ENCODE measurements at places on chromosomes 16 and 17. TPM values are rescaled to one million over a fixed set of nuclear protein-coding genes. Genes with fewer than 3 reads are reported as not detected.

The FLII gene
- total RNA-seq, result 101 TPM

The CDRT15L2 gene
- not detected for total RNA-seq

The TOM1L1 gene
- 36.5 TPM for total RNA-seq

The SALL1 gene
- 30.1 TPM for total RNA-seq

The IGF2BP1 gene
- total RNA-seq, result not detected

The OR1A1 gene
- total RNA-seq, result not detected

The KRTAP16-1 gene
- total RNA-seq, result not detected

The MT1H gene
- total RNA-seq, result 1,258 TPM

- H3K4me1 ChIP-seq, result no peaks in the 10 kb centered on the region
- no peaks in the 10 kb centered on the region for H3K27me3 ChIP-seq
- no peak overlapping the region for H3K4me3 ChIP-seq
- no peak for DNase-seq
These were observed 20.6 kb downstream of the DNAAF1 start for GRCh38 chr16:84165746-84166145.

- no peak overlapping the region for H3K4me3 ChIP-seq
- H3K27me3 ChIP-seq, result no peaks in the 10 kb centered on the region
- peaks cover 46% of the 10 kb centered on the region for H3K36me3 ChIP-seq
- H3K27ac ChIP-seq, result no peak overlapping the region
- DNase-seq, result no peak
These were observed 24.4 kb downstream of the SNN start for GRCh38 chr16:11692651-11693050.

DNA sequence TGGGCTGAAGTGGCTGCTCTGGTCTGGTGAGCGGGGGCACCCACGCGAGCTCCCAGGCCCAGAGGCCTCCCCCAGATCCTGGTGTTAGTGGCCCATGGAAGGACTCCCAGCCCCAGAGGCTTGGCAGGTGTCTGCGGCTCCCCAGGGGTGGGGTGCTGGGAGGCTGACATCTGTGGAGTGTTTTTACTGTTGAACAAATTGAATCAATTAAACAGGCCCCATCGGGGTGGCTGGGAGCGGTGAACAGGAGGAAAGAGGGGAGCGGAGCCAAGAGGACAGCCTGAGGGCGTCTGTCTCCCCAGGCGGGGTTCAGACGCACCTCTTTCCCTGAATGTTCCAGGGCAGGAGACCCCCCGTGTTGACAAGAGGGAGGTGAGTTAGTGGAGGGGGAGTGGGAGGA is 29.9 kb downstream of the ACTG1 start:
- no peaks in the 10 kb centered on the region for H3K36me3 ChIP-seq
- no peak for DNase-seq
- no peak overlapping the region for H3K4me3 ChIP-seq

GRCh38 chr17:81735264-81736102 is 23.4 kb downstream of the SLC25A10 start:
- peak; percentile 86 for DNase-seq
- H3K36me3 ChIP-seq, result no peaks in the 10 kb centered on the region
- H3K27me3 ChIP-seq, result no peaks in the 10 kb centered on the region
- peak overlapping the region; percentile 54 for H3K27ac ChIP-seq
- H3K4me1 ChIP-seq, result no peaks in the 10 kb centered on the region
- no peak overlapping the region for H3K4me3 ChIP-seq

DNA sequence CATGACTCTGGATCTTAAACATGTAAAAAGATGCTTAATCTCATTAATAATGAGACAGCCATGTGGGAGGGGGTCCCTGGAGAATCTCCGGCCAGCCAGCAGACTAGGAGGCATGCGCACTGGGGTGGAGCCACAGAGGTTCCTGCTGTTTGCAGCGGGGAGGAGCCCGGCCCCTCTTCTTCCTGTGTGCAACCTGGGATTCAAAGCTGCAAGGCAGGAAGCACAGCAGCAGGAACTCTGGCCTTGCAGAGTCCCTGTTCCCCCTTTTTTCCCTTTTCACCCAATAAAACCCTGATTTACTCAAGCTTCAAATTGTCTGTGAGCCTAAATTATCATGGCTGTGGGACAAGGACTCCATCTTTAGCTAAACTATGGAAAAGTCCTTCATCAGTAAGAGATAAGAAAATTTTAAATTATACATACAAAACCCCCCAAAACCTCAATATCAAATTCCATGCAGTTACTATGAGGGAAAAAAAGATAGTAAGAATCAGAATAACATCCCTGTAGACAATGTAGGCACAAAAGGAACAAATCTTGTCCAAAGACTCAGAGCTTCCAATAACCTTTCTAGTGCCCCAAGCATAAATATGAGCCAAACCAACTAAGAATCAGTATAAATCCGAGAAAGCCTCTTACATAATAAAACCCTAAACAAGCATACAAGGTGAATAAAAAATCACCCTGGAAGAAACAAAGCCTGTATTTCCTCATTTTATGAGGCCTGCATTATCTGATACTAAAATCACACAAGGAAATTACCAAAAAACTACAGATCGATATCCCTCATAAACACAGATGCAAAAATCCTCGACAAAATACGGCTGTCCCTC is 12.1 kb downstream of the CFDP1 start:
- peak; percentile 56 for DNase-seq
- H3K27me3 ChIP-seq, result no peaks in the 10 kb centered on the region
- H3K36me3 ChIP-seq, result no peaks in the 10 kb centered on the region
- no peaks in the 10 kb centered on the region for H3K4me1 ChIP-seq
- H3K4me3 ChIP-seq, result no peak overlapping the region
- H3K27ac ChIP-seq, result no peak overlapping the region

DNA sequence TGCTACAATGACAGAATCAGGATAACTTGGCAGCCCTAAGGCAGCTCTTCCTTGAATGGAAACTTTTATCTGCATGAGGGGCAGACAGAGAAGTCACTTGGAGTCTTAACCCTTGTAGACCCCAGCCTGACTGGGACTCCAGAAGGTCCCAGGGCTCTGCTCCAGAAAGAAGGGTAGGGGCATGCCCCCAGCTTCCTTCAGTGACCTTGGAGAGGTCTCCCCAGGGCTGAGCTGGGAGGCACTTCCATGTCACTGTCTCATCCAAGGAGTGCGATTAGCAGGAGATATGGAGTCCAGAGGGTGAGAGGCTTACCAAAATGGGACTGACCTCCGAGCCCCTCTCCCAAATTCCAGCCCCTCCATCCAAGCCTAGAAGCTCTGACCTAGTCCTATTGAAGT is 3.4 kb upstream of the NLRC5 start:
- no peak overlapping the region for H3K4me3 ChIP-seq
- no peak for DNase-seq
- no peak overlapping the region for H3K27ac ChIP-seq
- H3K27me3 ChIP-seq, result no peaks in the 10 kb centered on the region
- H3K4me1 ChIP-seq, result no peaks in the 10 kb centered on the region
- no peaks in the 10 kb centered on the region for H3K36me3 ChIP-seq

DNA sequence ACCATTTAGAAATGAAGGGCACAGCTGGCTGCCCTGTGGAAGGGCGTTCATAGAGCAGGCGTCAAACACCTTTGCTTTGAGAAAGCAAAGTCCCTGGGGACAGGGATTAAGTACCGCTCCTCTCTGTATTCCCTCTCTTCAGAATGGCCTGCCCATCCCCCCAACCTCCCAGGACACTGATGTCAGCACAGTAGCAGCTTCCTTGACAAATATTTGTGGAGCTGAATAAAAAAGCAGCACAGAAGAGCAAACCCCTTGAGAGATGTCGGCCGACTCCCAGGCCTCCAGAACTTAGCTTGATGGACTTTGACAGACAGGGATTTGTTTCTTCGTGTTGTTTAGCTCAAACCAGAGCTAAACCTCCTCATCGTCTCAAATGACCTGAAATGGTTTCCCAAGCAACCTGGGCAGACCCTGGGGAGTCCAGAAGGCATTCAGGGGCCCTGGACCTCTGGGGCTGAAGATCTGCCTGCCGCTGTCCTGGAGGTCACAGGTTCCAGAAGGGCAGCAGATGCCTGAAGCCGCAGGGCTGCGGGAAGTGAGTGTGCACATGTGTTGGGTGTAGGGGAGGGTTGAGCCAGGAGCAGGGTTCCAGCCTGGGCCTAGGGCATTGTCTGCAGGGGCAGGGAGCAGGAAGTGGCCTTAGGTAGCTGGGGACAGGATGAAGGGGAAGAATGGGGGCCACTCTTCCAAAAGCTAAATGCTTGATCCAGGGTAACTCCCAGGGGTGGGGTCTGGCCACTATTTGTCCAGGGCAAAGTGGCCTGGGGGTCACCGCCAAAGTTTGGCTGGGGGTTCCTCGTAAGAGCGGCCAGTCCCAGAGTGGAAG is 42.3 kb upstream of the NKD1 start:
- no peak for DNase-seq
- no peaks in the 10 kb centered on the region for H3K36me3 ChIP-seq
- no peak overlapping the region for H3K27ac ChIP-seq

DNA sequence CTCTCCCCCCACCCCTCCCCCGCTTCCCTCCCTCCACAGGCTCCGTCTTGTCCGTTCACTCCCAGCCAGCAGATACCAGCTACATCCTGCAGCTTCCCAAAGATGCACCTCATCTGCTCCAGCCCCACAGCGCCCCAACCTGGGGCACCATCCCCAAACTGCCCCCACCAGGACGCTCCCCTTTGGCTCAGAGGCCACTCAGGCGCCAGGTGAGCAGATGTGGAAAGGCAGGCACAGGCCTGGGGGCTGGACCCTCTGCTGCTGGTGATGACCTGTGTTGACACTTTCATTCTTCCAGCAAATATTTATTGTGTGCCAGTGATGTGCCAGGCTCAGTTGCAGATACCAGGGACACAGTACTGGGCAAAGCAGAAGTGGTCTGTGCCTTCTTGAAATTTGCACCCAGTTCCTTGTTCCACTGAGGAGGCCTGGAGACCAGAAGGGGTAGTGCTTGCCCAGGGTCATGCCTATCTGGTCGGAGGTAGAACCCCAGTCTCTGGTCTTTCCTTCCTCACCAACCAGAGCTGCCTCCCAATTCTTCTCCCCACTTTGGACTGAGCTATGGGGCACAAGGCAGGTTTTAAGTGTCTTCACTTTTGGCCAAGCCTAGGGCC is 10.3 kb upstream of the ABCC3 start:
- DNase-seq, result no peak
- no peak overlapping the region for H3K4me3 ChIP-seq
- H3K36me3 ChIP-seq, result no peaks in the 10 kb centered on the region
- H3K27me3 ChIP-seq, result no peaks in the 10 kb centered on the region
- H3K4me1 ChIP-seq, result no peaks in the 10 kb centered on the region

DNA sequence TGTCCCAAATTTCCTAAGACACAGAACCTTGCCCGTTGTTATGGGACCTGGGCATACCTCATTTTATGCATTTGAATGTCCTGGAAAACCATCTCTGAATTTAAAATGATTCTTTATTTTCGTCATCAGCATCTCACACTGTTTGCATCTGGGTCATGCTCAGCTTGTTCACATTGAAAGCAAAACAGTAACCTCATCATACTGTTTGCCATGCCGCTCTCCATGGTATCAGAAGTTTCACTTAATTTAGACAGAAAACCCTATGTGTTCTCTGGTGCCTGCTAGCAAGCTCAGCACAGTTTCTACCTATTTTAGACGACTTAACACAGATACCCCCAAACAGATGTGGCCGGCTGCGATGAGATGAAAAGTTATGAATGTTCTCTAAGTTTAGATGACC is 292.1 kb downstream of the SNX29 start:
- no peaks in the 10 kb centered on the region for H3K27me3 ChIP-seq
- H3K36me3 ChIP-seq, result no peaks in the 10 kb centered on the region
- no peak overlapping the region for H3K27ac ChIP-seq
- no peaks in the 10 kb centered on the region for H3K4me1 ChIP-seq
- DNase-seq, result no peak
- H3K4me3 ChIP-seq, result no peak overlapping the region

DNA sequence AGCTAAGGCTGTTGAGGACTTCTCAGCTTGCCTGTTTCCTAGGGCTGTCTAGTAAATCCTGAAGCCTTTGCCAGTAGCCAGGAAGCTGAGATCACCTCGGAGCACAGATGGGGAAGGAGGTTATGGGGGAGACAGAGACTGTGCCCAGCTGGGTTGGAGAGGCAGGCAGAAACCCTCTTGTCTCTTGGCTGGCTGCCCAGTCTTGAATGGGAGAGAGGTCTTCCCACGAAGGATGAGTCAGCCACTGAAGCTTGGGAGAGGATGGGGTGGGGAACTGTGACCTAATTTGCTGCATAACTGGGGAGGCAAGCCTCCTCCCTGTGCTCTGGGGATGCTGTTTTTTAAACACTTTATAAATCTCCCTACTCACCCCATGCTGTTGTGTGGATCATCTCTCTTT is 69.8 kb downstream of the SHISA9 start:
- H3K4me3 ChIP-seq, result no peak overlapping the region
- no peak overlapping the region for H3K27ac ChIP-seq
- no peaks in the 10 kb centered on the region for H3K4me1 ChIP-seq

DNA sequence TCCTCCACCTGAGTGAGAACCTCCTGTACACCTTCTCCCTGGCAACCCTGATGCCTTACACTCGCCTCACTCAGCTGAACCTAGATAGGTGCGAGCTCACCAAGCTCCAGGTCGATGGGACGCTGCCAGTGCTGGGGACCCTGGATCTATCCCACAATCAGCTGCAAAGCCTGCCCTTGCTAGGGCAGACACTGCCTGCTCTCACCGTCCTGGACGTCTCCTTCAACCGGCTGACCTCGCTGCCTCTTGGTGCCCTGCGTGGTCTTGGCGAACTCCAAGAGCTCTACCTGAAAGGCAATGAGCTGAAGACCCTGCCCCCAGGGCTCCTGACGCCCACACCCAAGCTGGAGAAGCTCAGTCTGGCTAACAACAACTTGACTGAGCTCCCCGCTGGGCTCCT is 679 bp downstream of the GP1BA start:
- H3K36me3 ChIP-seq, result peaks cover 4% of the 10 kb centered on the region
- H3K27me3 ChIP-seq, result no peaks in the 10 kb centered on the region
- peaks cover 13% of the 10 kb centered on the region for H3K4me1 ChIP-seq
- H3K27ac ChIP-seq, result no peak overlapping the region

- H3K27me3 ChIP-seq, result no peaks in the 10 kb centered on the region
- H3K27ac ChIP-seq, result peak overlapping the region; percentile 27
These were observed 98.3 kb downstream of the CMIP start for GRCh38 chr16:81542609-81543570.

GRCh38 chr17:9987779-9988585 is 82.9 kb upstream of the RCVRN start:
- no peak overlapping the region for H3K4me3 ChIP-seq
- H3K4me1 ChIP-seq, result no peaks in the 10 kb centered on the region
- no peak overlapping the region for H3K27ac ChIP-seq
- no peaks in the 10 kb centered on the region for H3K36me3 ChIP-seq
- DNase-seq, result no peak

GRCh38 chr17:66492561-66493005 is 190.2 kb downstream of the PRKCA start:
- no peaks in the 10 kb centered on the region for H3K27me3 ChIP-seq
- no peak overlapping the region for H3K4me3 ChIP-seq
- no peak for DNase-seq
- peaks cover 8% of the 10 kb centered on the region for H3K4me1 ChIP-seq

- H3K36me3 ChIP-seq, result no peaks in the 10 kb centered on the region
- peak overlapping the region; percentile 93 for H3K27ac ChIP-seq
- H3K27me3 ChIP-seq, result no peaks in the 10 kb centered on the region
- peaks cover 38% of the 10 kb centered on the region for H3K4me1 ChIP-seq
- H3K4me3 ChIP-seq, result peak overlapping the region; percentile 74
- no peak for DNase-seq
These were observed 20.5 kb upstream of the DHX8 start for GRCh38 chr17:43463241-43463640.

Data from right lobe of liver (tissue), 6 donors.